ENCODE measurements at places on chromosomes 13 and 19.

DNA sequence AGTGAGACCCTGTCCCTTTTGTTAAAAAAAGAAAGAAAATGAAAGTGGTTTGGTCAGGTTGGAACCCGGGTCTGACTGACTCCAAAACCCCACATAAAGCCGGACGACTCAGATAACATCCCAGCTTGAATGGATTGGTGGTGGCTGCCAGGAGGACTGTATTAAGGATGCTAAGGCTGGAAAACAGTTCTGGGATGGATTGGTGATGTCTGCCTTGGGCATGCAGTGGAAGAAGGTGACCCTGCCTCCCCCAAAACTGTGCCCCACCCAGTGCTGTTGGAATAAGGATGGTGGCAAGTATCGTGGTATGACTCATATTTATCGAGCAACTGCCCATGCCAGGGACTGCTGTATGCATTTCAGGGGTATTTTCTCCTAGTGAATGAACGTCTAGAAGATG lies 18.5 kb upstream of the COLGALT1 start:
- no peak for DNase-seq

DNA sequence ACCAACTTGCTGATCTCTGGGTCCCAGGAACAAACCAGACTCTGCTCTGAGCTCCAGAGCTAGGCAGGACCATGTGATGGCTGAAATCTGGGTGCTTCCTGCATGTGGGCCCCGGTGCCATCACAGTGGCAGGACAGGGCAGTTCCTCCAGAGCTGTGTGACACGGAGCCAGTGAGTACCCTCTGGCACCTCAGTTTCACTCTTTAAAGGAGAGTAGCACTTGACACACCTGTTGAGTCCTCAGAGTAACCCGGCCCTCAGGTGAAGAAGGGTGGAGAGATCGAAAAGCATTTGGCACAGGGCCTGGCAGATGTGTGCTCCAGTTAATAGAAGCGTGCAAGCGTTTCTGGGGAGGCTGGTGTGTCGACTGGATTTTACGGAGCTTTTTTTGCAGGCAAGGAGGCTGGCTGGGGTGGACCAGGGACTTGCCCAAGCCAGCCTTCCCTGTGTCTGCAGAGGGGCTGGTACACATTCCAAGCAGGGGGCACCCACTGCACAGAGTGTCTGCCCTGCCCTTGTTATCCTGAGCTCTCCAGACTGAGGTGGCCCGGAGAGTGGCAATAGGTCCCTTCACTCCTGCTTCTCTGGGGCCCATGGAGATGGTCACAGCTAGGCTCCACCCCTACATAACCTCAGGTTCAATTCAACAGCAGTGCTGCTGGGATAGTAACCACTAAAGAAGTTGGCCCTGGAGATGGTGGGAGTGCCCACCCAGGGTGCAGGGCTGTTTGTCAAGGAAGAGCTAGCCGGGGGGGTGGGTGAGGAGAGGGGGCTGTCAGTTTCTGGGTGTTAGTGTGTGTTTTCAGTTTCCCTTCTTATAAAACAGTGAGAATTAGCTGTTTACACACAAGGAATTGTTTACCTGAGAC lies 8.3 kb downstream of the RPS19 start:
- no peak for DNase-seq

- no peak for DNase-seq
Observed at GRCh38 chr19:52665027-52665426, 26.9 kb upstream of the ZNF83 start.

- DNase-seq: peak; percentile 78
Observed at GRCh38 chr13:76745261-76746200, 140.7 kb downstream of the KCTD12 start.

DNA sequence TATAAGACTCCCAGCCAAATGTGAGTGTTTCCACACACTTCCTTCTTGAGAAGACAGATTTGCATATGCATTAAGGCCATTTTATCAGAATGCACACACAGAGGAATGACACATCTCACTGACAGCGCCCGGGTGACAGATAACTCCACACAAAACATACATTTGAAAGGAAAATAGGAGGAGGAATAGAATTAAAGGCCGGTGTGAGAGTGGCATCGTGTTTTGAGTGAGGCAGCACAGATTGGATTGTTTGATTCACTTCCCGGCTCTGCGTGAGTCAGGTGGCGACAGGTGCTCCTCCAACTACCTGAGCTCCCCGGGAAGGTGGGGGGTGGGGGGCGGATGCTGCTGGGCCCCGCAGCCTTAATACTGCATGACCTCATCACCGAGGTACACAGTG lies 429.0 kb downstream of the TSHZ3 start:
- DNase-seq: no peak

- DNase-seq: no peak
Observed at GRCh38 chr19:45556835-45557234, 27.8 kb downstream of the OPA3 start.

GRCh38 chr19:17996826-17997316 lies 11.1 kb upstream of the ARRDC2 start:
- DNase-seq: peak; percentile 85

Data from CD14-positive monocyte (primary cell).